ENCODE measurements at places on chromosomes 12 and 14.
A peak's percentile ranks its signal among the peaks of the same experiment; 100 is the strongest.

DNA sequence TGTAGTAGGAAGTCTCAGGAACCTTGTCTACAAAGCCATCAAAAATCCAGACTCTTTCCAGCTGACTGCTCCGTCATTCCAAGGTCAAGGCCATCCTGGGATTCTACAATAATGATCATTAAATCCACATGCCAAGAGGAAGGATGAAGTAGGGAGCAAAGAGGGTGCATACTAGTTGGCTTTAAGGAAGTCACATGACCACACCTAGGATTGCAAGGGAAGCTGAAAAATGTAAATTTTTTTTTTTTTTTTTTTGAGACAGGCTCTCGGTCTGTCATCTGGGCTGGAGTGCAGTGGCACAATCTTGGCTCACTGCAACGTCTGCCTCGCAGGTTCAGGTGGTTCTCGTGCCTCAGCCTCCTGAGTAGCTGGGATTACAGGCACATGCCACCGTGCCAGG, 7.3 kb upstream of the MRPL42 start:
- DNase-seq: no peak

DNA sequence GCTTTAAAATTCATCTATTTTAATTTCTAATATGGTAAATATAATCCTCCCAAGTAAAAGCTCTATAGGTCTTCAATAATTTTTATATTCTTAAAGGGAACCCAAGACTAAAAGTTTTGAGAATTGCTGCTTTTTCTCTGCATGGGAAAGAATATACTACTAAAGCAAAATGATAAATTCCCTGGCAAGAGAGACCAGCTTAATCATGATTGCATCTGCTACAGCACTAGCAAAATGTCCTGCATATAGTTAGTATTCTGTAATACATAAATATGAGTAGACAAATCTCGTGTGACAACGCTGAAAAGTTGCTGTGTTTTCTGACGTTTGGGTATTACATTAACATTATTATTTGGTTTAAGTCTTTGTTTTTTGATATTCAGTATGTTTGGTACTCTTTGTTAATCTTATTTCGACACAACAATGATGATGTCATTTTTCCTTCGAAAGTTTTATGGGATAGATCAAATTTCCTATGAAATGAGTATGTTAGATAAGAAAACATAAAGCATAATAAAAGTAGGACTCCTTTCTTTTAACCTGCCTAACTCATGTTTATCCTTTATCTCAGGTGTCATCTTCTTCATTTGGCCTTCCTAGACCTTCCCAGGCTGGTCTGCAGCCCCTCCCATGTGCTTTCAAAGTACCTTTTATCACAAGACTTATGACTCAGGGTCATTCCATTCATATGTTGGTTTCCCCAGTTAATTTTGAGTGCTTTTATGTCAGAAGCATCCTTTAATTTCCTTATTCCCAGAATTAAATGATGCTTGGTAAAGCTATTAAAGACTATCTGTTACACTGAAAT, 321.9 kb downstream of the RAD51B start:
- no peak for DNase-seq

DNA sequence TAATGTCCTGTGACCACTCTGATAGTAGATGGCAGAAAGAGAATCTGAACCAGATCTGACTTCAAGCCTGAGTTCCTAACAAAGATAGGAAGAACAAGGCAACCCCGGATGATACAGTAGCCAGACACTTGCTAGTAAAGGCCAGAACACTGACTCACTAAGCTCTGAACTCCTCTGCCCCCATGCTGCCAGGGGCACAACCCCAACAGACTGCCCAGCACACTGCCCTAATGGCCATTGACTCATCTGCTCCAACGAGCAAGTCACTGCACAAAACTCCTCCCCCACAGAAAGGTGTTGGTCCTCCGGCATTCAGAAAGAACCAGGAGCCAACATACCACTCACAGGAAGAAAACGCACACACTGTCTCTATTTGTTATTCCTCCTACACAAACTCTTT, 179.6 kb upstream of the NUDT4 start:
- DNase-seq: no peak

GRCh38 chr12:7781274-7781673, 7.9 kb upstream of the NANOG start:
- no peak for DNase-seq

- DNase-seq: no peak
Measured at GRCh38 chr14:95524706-95525512, 8.5 kb upstream of the SYNE3 start.

DNA sequence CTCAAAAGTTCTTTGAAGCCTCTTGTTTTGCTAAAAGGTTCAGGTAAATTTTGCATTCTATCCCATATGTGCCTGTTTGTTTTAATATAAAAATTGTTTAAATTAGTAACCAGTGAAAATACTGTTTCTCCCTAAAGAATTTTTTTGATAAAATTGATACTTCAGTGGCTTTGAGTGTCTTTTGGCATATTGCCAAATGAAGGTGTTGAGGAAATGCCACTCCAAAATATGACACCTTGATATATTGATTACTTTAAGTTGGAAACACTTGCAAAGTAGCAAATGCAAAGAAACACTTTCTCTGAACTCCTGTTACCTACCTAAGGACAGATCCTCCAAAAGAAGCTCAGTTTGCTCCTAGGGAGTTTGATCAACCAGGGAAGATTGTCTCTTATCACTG, 8.4 kb downstream of the STYX start:
- no peak for DNase-seq

DNA sequence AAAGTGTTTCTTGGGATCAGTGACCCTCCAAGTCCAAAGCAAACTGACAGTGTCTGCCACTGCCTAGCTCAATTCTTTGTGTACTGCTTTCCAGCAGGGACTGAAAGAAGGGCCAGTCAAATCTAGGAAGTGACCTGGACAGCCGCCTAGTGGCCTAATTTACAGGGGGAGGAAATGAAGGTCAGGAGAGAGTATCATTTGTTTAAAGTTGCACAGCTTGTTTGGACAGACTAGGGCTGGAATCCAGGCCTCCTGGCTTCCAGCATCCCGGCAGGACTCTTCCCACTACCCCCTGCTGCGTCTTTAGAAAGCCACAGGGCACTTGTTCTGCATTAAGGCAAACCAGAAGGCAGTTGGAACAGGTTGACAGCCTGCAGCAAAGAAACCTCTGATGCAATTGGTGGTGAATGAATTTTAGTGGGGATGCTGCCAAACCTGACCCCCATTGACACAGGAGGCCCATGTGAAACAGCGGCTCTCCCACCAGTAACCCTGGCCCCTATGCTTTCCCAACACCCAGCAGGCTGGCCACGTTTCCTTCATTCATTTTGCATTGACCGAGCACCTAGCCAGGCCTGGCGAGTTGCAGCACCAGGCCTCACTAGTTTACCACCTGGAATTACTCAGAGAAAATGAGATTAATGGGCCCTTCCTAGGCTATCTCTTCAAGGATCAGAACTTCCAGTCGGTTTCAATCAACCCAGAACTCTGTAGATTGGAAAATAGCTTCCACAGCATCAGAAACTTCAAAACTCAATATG, 28.2 kb downstream of the GALNT16 start:
- DNase-seq: peak; percentile 53

GRCh38 chr14:100664231-100664630, 62.5 kb upstream of the DLK1 start:
- DNase-seq: no peak

GRCh38 chr14:50795909-50796308, 35.1 kb downstream of the NIN start:
- no peak for DNase-seq

GRCh38 chr14:58455593-58456265, 28.2 kb downstream of the KIAA0586 start:
- DNase-seq: no peak

GRCh38 chr12:131808744-131809371, 19.3 kb upstream of the MMP17 start:
- no peak for DNase-seq

DNA sequence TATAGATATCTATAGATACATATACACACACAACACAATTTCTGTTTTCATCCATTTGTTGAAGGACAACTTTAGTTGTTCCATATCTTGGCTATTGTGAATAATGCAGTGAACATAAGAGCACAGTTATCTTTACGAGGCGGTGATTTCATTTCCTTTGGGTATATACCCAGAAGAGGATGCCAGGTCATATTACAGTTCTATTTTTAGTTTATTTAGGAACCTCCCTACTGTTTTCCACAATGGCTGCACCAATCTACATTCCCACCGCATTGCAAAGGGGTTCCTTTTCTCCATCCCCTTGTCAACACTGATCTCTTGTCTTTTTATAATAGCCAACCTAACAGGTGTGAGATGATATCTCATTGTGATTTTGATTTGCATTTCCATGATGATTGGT, 143.4 kb upstream of the ARHGAP5 start:
- DNase-seq: no peak

DNA sequence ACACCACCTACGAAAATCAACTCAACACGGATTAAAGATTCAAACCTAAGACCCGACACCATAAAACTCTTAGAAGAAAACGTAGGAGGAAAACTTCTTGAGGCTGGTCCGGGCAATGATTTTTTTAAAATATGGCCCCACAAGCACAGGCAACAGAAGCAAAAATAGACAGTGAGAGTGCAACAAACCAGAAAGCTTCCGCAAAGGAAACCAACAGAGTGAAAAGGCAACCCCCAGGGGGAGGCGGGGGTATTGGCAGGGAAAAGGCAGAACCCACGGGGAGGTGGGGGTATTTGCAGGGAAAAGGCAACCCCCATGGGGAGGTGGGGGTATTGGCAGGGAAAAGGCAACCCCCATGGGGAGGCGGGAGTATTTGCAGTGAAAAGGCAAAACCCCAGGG, 20.5 kb upstream of the FBRSL1 start:
- no peak for DNase-seq

DNA sequence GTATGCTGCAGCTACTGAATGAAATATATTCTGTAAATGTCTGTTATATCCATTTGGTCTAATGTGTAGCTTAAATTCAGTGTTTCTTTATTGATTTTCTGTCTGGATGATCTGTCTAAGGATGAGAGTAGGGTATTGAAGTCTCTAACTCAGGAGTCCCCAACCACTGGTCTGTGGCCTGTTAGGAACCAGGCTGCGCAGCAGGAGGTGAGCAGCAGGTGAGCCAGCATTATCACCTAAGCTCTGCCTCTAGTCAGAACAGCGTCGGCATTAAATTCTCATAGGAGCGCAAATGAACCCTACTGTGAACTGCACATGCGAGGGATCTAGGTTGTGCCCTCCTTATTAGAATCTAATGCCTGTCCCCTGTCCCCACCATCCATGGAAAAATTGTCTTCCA, 329.7 kb upstream of the RGS6 start:
- no peak for DNase-seq

- no peak for DNase-seq
Measured at GRCh38 chr12:27271206-27271605, 27.1 kb downstream of the STK38L start.

DNA sequence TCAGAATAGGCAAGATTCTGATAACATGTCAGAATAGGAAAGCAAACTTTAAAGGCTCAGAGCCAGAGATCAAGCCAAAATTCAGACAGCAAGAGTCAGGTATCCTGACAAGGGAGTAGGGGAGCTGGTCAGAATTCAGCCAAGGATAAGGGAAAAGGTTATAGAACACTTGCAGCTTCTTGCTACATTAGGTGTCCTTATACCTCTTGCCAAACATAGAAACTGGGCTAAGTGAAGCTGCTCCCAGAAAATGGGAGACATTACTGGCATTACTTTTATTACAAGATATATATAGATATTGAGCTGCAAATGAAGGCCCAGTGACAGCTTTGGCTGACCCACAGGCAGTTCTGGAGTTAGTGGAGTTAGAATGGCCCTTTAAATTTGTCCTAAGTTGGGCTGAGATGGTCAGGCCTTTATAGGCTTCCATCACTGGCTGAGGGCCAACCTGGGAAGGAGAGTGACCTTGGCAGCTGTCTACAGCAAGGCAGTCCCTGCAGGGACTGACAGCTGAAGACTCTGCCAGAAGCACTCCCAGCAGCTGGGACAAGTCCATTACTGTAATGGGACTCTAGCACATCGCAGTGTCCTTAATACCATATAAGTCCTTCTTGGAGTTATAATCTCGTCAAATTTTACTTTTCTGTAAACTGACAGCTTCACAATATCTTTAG, 83.0 kb downstream of the LRRC9 start:
- DNase-seq: no peak

DNA sequence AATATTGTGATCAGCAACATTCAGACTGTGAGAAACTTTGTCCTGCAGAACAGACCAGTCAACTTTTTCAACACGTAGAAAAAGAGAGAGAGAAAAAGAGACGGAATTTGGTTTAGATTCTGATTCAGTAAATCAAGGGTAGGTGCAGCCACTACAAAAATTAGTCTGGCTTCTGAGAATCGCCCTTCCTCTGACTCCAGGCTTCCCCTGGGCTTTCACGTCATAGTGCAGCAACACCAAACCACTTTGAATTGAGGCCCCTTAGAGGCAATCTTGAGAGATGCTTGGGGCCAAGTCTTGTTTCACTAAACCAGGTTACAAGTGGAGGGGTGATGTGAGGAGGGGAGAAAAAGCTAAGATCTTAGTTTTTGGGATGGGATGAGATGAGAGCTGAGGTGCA, 37.5 kb upstream of the PTGR2 start:
- no peak for DNase-seq

- no peak for DNase-seq
Measured at GRCh38 chr12:49882851-49883464, 20.7 kb downstream of the FAIM2 start.

GRCh38 chr14:52790011-52790755, 1.2 kb downstream of the GNPNAT1 start:
- peak; percentile 26 for DNase-seq

GRCh38 chr14:101408077-101408831, 153.0 kb upstream of the DIO3 start:
- no peak for DNase-seq

- DNase-seq: no peak
Measured at GRCh38 chr12:114045349-114045748, 79.2 kb upstream of the RBM19 start.

DNA sequence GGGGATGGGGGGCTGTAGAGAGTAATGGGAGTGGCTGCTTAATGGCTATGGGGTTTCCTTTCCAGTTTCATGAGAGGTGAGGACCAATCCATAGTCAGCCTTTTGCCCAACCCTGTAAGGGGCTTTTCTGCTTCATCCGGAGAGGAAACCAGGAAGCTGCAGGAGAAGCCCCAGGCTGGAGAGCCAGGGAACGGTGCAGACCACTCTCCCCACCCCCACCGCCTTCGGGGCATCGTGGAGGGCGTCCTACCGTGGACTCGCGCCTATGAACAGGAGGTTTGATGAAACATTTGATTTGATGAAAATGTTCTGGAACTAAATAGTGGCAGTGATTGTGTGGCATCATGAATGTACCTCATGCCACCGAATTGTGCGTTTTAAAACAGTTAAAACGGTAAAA, 204.3 kb upstream of the DIO3 start:
- DNase-seq: no peak

All from iPS-NIHi11 (cell line).